ENCODE measurements at places on chromosomes 7 and 10.

- no peak for DNase-seq
Measured at GRCh38 chr10:58956926-58957325, 219.5 kb upstream of the PHYHIPL start.

DNA sequence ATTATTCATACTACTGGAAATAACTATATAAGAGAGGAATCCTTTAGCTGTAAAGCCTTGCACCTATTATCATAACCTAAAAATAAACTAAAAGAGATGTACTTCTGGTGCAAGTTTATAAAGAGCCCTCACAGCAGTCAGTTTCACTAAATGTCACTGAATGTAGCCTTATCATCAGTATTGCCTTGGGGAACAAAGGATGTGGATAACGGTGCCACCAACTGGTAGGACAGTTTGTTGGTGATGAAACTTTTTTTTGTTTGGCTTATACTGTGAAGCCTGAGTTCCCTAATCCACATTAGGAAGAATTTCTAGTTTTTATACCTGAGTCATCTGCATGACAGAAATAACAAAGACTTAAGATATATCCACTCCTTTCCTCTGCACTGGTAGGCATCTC, 117.9 kb upstream of the COL1A2 start:
- no peak for DNase-seq

GRCh38 chr10:73163096-73163495, 4.7 kb downstream of the ECD start:
- no peak for DNase-seq

DNA sequence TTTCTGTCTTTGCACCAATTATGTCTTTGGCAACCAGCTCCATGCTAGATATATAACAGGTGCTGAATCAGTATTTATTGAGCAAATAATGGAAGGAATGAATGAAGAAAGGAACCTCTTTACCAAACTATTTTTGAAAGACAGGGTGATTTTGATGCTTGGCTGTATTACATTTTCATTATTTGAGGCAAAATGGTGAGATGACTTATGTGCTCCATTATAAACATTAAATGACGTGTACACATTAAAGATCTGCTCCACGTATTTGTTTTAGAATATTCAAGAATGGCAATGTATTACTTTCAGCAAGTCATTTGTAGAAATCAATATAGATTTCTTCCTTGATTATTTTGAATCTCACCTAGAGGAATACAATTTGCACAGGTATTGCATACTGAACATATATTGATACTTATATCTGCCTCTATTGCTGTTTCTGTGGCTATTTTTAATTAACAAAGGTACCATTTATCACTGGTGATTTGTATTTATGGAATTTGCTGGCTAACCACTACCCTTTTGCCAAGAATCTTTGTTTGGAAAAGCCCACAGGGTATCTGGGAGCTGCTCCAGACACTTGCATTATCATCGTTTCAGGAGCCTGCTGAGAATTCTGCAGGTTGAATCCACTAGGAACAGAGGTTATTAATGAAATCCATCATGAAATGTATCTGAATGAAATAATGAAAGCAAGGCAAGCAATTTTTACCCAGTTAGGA, 92.2 kb downstream of the SEMA3C start:
- DNase-seq: no peak

- no peak for DNase-seq
Measured at GRCh38 chr7:9846902-9847301, 1126.8 kb upstream of the PHF14 start.
